ENCODE measurements at places on chromosomes 3 and 15. TPM values are rescaled to one million over a fixed set of nuclear protein-coding genes. Genes with fewer than 3 reads are reported as not detected.

GRCh38 chr15:76668900-76669299 is 236.2 kb downstream of the SCAPER start:
- no peak for DNase-seq

DNA sequence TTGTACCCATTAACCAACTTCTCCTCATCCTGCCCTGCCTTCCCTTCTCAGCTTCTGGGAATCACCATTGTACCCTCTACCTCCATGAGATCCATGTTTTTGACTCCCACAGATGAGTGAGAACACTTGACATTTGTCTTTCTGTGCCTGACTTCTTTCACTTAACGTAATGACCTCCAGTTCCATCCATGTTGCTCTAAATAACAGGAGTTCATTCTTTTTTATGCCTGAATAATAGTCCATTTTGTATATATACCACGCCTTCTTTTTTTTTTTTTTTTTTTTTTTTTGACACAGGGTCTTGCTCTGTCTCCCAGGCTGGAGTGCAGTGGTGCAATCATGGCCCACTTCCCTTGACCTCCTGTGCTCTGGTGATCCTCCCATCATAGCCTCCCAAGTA is 6.7 kb downstream of the SNX1 start:
- DNase-seq = no peak

GRCh38 chr3:5972586-5972985 is 785.1 kb downstream of the EDEM1 start:
- DNase-seq = peak; percentile 53

DNA sequence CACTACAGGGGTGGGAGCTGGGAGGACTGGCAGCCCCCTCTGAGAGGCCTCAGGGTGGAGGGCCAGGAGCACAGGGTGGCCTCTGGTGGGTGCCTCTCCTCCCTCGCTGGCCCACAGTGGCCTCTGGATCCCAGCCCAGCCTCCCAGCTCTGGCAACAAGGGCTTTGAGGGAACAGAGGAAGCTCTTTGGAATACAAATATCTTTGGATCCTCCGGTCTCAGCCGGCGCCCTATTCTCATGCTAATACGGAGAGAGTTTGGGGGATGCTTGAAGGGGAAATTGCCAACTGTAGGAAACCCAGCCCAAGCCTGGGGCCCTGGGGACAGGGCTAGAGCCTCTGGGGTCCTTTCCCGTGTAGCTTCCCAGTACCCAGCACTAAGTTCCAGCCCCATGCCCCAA is 33.4 kb upstream of the INSYN1 start:
- DNase-seq = no peak

DNA sequence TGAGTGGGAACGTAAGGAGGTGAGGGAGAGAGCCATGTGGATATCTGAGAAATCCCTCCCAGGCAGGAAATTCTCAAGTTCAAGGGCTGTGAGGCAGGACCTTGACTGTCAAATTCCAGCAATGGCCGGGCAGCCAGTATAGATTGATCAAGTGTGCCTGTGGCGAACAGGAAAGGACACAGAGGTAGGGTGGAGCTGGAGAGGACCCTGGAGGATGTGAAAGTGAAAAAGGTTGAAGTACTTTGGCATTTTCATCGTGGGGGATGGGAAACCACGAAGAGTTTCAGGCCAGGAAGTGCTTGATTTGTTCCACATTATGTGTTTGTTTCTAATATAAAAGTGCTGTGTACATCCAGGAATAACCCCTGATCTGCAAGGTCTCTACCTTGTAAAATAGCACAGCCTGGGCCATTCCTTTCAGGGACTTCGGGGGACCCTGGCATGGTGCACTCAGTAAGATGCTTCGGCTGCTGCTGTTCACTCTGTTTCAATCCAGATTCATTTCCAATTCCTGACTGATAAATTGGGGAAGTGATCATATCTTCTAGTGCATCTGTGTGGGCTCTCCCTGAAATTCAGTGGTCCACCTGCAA is 156.6 kb downstream of the MCTP2 start:
- no peak for DNase-seq

- peak; percentile 89 for DNase-seq
Observed at GRCh38 chr3:100024520-100025303, 89.6 kb downstream of the FILIP1L start.

DNA sequence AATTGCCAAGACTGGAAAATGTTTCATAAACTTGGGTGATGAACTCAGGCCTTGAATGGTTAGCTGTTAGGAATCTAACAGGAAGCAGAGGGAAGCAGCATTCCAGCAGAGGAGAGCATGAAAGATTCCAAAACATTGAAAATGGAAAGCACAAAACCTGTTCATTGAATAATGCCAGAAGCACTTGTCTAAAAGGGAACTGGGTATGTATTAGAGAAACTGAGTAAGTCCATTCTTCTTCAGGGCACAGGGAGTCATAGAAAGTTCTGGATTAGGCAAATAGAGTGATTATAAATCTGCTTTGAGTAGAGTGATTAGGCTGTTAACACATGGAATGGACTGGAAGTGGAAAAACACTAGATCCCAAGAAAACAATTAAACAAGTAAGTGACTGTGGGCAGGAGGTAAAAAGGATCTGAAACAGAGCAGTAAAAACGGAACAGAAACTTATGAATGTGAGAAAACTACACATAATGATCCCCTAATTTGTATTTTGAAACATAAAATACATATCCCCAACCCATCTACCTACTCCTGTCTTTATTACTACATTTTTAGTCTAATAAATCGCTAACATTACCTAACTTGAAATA is 343.4 kb downstream of the TBC1D5 start:
- DNase-seq = no peak

GRCh38 chr3:175988401-175988800 is 1129.3 kb downstream of the NAALADL2 start:
- no peak for DNase-seq

DNA sequence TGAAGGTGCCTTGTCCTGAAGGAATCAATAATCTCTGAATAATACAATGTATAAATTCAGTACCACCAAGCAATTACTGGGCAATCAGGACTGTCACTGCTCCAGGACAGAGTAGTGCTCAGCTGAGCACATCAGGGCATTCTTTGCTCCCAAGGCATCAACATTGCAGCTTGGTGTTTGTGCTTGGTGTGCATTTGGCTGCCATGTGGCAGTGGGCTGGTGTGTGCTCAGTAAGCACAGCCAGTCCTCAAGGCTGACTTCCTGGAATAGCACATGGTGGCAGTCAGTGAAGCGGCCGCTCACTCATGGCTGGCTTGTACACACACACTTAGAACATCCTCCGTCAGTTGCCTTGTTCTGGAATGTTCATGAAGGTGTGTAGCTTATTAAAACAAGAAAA is 217.0 kb downstream of the EPHB1 start:
- no peak for DNase-seq

The ABCC5 gene
- 52.0 TPM for total RNA-seq

The AGBL1 gene
- total RNA-seq = not detected

The STAB1 gene
- not detected for total RNA-seq

The SNTN gene
- total RNA-seq = not detected

The ZPLD1 gene
- total RNA-seq = 0.60 TPM

The FEZF2 gene
- total RNA-seq = not detected

The ALG3 gene
- 47.1 TPM for total RNA-seq

The A4GNT gene
- total RNA-seq = not detected

The TMEM42 gene
- 6.9 TPM for total RNA-seq
